ENCODE measurements at places on chromosomes 6 and 20.

GRCh38 chr6:16687045-16687444 is 74.2 kb downstream of the ATXN1 start:
- DNase-seq: no peak

DNA sequence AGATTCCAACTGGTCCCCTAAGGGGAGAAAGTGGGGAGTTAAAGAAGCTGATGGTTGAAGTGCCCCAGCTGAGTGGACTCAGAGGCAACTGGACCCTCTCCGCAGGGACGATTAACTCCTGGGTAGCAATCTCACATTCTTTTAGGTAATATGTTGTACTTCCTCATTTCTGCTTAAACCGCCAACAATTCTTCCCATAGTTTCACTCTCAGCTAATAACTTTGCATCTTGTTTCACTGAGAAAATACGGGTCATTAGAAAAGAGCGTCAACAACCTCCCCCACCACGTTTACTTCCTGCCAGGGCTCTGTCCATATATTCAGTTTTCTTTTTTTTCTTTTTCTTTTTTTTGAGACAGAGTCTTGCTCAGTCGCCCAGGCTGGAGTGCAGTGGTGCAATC is 39.5 kb upstream of the CHD6 start:
- DNase-seq: no peak

- DNase-seq: no peak
Measured at GRCh38 chr6:33670971-33671743, 40.3 kb downstream of the UQCC2 start.

- no peak for DNase-seq
Measured at GRCh38 chr20:36330091-36330490, 24.0 kb downstream of the DLGAP4 start.

DNA sequence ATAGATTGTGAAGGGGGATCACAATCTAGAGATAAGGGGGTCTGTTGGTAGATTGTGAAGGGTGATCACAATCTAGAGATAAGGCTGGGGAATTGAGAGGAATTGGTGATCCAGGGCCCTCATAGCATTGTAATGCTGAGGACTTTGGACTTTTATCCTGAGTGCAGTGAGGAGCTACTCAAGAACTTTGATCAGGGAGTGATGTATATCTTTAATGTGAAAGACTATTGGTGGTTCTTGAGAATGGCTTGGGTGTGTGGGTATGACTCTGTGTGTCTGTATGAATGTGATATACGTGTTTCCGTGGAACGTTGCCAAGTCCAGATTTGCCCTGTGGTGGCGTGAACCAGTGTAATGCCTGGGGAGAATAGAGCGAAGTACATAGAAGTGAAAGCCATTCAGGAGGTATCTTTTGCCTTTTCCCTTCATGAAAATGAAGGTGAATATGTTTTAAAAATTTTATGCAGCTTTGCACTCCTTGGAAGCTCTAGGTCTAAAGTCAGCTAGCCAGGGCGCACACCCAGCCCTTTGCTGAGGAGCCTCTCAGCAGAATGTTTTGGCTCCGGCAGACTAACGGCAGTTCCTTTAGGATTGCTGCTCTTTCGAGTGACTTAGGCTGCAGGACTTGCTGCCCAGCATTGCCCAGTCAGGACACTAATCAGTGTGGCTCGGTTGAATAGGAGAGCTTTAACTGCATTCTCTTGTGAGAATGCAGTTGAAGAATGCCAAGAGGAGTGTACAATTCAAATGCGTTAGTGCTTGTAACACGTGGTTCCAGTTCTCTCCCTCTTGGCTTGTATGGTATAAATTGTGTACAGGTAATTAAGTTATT is 3.5 kb downstream of the ZFAND3 start:
- DNase-seq: no peak

DNA sequence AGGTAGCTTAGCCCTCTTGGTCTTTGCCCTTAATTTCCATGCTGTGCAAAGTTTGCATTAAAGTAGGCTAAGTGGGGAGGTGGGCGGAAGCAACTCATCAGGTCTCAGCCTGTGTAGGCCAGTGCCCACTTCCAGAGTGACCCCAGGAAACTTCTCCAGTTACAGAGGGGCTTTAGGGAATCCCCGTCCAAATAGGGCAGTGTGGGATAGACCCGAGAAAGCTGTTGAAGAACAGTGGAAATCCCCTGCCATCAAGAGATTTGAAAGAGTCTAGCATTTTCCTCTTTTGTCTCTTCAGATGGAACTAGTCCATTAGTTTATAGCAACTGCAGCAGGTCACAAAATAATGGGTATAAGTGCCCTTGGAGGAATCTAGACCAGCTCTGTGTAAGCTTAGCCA is 20.2 kb downstream of the SF3B5 start:
- no peak for DNase-seq

GRCh38 chr20:3577366-3577765 is 85.8 kb downstream of the GFRA4 start:
- DNase-seq: no peak

DNA sequence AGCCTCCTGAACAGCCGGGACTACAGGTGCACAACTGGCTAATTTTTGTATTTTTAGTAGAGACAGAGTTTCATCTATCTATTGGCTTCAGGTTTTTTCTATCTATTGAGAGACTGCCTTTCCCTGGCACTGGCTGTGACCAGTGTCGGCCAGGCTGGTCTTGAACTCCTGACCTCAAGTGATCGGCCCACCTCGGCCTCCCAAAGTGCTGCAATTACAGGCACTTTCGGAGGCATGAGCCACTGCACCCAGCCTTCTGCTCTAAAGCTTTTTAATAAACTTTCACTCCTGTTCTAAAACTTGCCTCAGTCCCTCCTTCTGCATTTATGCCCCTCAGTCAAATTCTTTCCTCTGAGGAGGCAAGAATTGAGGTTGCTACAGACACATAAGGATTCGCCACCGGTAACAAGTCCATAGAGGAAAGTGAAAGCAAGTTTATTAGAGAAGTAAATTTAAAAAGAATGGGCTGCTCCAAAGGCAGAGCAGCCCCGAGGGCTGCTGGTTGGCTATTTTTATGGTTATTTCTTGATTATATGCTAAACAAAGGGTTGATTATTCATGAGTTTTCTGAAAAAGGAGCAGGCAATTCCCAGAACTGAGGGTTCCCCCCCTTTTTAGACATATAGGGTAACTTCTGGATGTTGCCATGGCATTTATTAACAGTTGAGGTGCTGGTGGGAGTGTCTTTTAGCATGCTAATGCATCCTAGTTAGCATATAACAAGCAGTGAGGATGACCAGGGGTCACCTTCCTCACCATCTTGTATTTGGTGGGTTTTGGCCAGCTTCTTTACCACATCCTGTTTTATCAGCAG is 44.8 kb upstream of the RNGTT start:
- no peak for DNase-seq

- no peak for DNase-seq
Measured at GRCh38 chr20:19807946-19808330, 49.9 kb downstream of the RIN2 start.

GRCh38 chr20:62339647-62340062 is 27.5 kb downstream of the LAMA5 start:
- no peak for DNase-seq

Data from NCI-H1417 (cell line).